ENCODE measurements at places on chromosomes 1 and 21.

GRCh38 chr1:2860476-2861142 lies 59.1 kb upstream of the TTC34 start:
- DNase-seq = no peak

DNA sequence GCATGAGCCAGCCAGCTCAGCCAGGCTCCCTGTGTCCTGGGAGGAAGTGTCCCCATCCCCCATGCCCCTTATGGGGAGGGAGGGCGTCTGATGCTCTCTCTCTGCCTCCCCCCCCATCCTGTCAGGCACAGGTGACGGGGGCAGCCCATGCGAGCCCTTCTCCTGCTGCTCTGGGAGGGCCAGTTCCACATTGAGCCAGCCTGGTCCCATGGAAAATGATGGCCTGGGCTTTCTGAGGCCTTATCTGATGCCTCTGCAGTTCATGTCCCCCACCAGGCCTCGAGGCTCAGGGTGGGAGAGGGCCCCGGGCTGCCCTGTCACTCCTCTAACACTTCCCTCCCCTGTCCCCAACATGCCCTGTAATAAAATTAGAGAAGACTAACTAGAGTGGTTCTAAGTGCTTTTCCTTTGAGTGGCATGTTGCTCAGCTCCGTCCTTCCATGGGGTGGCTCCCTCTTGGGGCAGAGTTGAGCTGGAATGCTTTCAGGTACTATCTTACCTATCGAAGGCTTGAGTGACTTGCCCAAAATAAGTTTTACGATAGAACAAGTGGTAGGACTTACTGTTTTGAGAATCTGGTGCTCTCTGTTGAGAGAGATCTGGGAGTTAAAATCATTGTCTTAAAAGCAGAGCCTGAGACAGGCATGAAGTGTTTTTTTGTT lies 1.8 kb upstream of the MTFR1L start:
- DNase-seq = no peak

DNA sequence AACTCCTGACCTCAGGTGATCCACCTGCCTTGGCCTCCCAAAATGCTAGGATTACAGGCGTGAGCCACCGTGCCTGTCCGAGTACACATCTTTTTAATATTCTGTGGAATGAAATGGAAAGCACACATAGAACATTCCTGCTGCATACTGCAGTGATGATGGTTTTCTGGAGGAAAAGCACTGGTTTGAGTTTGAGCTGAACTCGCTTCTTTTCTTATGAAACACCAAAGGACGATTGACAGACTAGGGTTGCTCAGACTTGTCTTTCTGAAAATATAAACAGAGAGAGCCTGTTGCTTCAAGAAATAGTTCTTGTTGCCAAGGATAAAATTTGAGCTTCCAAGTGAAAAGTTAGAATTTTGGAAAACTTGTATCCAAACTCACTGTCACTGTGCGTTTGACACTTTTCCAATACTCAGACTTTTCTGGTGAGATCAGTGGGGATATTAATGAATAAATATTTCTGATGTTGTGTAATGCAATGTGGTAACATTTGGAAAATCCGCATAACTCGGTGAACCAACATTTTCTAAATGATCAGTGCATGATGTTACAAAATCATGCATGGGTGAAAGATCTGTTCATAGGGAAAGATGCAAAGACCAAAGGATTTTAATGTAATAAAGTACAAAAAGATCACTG lies 15.0 kb upstream of the ERMAP start:
- DNase-seq = no peak

DNA sequence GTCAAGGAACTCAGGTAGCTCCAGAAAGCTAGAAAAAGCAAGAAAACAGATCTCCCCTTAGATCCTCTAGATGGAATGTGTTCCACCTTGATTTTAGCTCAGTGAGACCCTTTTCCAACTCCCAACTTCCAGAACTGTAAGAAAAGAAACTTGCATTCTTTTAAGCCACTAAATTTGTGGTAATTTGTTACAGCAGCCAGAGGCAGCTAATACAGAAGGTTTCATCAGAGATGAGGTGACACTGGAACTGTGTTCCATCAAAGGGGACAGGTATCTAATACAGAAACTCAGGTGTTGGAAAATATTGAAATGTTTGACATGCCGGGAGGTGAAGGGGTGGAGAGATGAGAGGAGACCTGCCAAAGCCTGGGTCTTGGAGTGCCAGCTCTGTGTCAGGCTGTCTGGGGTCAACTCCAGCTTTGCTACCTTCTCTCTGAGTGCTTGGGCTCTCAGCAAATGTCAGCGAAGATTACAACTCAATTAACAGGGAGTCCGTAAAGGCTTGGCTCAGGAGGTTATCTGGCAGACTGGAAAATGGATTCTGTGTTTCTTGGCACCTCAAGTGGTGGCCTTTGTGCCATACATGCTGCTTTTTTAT lies 71.3 kb downstream of the PLPP3 start:
- no peak for DNase-seq

GRCh38 chr1:34663031-34663430 lies 91.8 kb upstream of the GJB5 start:
- DNase-seq = no peak

- DNase-seq = no peak
Observed at GRCh38 chr21:42563686-42564085, 50.0 kb downstream of the SLC37A1 start.
